ENCODE measurements at places on chromosomes 1 and 21.

- peak; percentile 69 for DNase-seq
Observed at GRCh38 chr1:22043198-22043769, 9.2 kb upstream of the CDC42 start.

GRCh38 chr1:206106328-206107167 is 10.6 kb downstream of the AVPR1B start:
- DNase-seq, result peak; percentile 94

DNA sequence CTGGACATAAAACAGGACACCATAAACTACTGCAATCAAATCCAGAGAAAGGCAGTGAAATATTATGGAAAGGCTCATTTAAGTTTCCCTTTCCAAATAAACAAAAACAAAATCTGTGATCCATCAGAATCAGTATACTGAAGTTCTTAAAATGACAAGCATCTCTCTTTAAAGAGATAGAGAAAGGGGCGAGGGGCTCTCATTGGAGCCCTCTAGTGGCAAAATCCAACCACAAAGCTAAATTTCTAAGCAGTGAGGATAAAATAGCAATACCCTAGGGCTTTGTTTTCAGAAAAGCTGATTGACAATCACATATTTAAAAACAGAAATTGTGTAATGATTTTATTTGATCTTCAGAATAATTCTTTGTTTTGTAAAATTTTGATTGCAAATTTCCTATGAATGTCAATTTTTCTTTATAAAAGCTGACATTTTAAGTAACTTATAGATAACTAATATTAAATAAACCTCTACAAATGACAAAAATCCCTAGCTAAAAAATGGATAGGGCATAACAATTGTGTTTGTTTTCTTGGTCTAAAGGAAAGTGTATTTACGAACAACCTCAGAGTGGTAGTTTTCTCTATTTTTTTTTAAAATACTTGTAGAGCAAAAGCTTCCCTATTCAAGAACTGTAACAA is 138.2 kb downstream of the COL24A1 start:
- DNase-seq, result peak; percentile 69

- no peak for DNase-seq
Observed at GRCh38 chr1:224199679-224200078, 16.6 kb downstream of the DEGS1 start.

GRCh38 chr1:20665726-20666125 is 4.6 kb upstream of the DDOST start:
- no peak for DNase-seq

DNA sequence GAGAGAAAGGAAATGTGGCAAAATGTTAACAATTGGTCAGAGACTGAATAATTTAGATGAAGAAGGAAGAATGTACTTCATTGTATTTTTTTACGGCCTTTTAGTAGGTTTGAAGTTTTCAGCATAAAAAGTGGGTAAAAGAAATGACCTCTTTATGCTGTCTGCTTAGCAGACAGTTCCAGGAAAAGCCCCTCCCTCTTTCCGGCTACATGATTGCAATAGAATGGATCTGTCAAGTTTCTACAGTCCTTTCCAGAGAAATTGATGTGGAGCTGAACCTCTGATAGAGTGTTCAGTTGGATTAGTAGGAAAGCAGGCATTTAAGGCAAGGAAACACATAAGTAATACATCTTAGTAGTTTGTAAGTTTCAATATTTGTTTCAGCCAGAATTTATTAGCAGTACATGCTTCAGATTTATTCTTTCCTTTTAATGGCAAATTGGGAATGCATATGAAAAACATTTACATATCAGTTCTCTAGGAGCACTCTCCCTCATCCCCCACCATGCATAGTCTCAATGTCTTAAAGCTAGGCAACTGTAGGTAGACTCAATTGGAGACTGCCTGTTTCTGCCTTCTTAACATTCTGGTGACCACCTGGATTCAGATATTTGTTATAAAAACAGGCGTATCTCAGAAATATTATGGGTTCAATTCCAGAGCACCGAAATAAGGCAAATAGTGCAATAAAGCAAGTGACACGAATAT is 36.4 kb downstream of the HS2ST1 start:
- no peak for DNase-seq

DNA sequence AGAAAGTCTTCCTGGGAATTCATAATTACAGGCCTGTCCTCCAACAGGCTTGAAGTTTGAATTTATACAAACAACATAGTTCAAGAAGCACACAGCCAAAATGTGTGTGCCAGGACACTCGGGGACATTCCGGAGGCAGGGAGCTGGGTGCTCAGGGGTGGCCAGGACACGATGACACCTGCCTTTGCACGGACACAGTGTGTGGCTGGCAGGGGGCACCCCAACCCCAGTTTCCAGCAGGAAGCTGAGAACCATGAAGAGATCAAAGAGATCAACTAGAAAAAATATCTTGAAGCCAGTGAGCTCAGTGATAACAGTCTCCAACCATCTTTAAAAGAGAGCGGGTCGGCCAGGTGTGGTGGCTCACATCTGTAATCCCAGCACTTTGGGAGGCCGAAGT is 32.5 kb upstream of the TRAPPC10 start:
- DNase-seq, result no peak

DNA sequence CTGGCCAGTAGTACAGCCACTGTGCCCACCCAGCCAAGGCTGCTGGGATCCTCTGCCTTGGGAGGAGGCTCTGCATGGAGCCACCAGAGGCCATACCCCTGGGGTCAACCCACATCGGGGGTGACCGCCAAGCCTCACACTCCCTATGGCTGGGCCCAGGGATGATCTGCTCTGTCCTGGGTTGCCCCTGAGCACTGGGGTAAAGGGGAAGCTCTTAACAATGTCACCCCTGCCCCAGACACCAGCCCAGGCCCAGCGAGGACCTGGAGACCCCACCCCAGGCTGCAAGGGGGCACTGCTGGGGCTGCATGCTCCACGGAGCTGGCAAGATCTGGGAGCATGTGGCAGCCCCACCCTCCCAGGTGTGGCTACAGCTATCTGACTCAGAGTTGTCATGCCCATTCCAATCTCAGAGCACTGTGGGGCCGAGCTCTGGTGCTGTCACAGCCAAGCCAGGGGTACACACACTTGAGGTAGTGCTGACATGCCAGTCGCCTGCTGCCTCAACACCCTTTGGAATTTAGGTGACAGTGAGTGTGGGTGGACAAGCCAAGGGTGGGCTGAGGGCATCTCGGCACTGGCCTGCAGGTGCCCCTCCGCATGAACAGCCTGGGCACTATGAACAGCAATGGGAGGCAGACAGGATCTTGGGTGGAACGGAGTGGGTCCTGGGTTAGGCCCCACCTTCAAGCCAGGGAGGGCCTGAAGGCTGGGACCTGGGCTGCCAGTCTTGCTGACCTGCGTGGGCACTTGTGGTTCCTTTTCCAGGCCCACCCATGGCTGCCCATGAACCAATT is 427.7 kb downstream of the LRRIQ3 start:
- DNase-seq, result no peak

DNA sequence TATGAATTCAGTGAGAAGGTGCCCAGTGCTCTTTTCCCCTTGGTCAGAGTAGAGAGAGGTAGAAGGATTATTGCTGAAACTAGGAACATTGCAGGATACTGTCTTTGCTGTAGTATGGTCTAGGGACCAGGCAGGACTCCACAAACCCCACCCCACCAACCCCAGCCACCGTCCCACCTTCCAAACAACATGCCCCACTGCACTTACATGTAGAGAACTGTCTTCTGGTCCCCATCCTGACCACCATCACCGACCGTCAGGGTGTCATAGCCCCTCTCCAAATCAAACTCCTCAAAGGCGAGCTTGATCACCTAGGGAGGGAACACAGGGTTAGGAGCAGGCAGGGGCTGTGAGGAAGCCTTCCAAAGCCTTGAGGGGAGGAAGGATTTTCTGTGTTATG is 71.7 kb upstream of the HMGB4 start:
- no peak for DNase-seq

DNA sequence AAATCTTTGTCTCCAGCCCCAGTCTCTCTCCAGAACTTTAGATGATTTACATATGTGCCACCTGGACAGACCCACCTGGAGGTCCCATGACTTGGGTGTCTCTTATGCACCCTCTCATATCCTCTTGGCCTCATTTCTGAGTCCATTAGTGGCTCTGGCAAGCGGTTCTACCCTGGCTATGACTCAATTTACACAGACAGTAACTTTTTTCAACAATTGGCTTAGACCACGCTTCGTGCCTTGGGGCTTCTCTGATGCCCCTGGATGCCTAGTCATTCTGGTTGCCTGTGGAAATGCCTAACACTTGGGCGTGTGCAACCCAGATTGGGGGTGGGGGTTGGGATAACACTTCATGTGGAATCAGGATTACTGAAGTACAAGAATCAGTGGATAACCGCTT is 57.1 kb upstream of the GADD45A start:
- DNase-seq, result no peak

GRCh38 chr1:213519098-213519497 is 468.1 kb downstream of the RPS6KC1 start:
- peak; percentile 3 for DNase-seq

DNA sequence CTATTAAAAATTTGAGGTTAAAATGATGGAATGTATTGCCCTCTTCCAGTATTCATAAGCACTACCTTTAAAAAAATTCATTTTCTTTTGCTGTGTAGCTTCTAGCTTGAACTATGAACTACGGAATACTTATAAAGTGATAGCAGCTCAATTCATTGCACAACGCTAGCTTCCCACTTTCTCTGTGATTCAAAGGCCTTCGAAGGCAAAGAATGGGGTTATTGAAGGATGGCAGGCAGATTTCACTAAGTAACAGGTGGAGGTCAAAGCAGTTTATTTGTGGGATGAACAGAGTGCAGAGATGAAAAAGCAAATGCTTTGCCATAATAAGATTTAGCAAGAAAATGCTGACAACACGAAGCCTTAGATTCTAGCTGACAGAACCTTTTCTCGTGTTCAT is 290.6 kb downstream of the NFIA start:
- no peak for DNase-seq

DNA sequence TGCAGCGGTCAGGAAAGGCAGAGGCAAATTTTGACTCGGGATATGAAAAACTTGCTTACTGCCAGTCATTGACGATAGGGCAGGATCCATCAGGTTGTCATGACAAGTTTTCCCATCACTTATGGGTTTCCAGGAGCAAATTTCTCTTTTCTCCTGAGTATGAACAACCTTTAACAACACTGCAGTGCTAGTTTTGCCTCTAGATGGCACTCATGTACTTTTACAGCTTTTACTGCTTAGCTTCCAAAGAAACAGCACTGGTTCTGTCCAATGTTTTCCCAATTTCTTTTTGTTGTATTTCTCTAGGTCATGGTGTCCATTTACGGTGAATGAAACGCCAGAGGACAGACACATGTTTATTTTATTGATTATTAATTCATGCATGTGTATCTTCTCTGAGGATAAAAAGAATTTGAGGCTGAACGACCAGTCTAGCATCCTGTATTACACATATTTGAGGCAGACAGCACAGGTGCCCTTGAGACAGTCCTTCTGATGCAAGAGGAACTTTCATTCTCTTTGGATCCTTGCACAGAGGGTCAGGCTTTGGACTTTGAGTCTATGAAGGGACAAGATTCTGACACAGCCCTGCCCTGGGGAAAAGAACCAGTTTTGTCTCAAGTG is 112.3 kb upstream of the TRABD2B start:
- DNase-seq, result peak; percentile 78
